ENCODE measurements at places on chromosomes 2 and 18. TPM values are rescaled to one million over a fixed set of nuclear protein-coding genes. Genes with fewer than 3 reads are reported as not detected.
A peak's percentile ranks its signal among the peaks of the same experiment; 100 is the strongest.

Gene TSPYL6
- total RNA-seq: not detected

Gene CYP27A1
- 273 TPM for total RNA-seq

Gene RPRM
- total RNA-seq: 0.27 TPM

Gene UGT1A4
- not detected for total RNA-seq

GRCh38 chr2:212259226-212259625 is 279.4 kb downstream of the ERBB4 start:
- H3K27me3 ChIP-seq: no peaks in the 10 kb centered on the region
- H3K4me3 ChIP-seq: no peak overlapping the region
- no peak overlapping the region for H3K27ac ChIP-seq
- no peaks in the 10 kb centered on the region for H3K36me3 ChIP-seq
- DNase-seq: no peak

DNA sequence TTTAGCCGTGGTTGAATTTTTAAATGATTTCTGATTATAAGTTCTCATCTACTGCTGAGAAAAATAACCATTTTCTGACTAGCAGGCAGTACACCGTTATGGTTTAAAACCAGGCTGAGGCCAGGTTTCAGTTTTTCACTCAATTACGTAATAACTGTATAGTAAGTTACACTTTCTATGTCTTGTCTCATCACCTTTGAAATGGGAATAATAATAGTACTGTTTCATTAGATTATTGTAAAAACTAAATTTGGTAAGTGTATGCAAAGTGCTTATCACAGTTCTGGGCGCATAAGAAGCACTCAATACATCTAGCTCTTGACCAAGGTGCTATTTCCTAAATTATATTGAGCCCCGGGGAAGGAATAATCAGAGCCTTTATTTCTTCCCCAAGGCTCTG is 76.8 kb downstream of the LIMS1 start:
- peaks cover 60% of the 10 kb centered on the region for H3K4me1 ChIP-seq
- no peaks in the 10 kb centered on the region for H3K36me3 ChIP-seq
- no peak for DNase-seq
- no peaks in the 10 kb centered on the region for H3K27me3 ChIP-seq

DNA sequence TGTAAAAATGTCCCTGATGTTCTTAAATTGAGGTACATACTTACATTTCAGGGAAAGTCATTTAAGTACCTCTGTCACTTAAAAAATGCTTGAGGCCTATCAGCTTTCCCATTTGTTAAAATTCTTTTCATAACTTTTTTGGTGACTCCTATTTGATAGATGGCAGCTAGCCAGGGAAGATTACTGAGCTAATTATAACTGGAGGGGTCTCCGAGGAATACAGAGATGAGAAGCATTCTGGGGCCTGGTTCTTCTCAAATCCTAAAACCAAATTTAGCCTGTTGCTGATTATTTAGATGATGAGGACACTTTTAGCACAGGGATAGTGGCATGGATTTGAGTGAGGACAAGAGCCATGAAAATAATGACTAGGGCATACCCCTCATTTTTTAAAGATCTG is 4.8 kb downstream of the UGP2 start:
- H3K4me1 ChIP-seq: peaks cover 64% of the 10 kb centered on the region
- no peak overlapping the region for H3K4me3 ChIP-seq
- H3K27ac ChIP-seq: no peak overlapping the region
- DNase-seq: no peak

DNA sequence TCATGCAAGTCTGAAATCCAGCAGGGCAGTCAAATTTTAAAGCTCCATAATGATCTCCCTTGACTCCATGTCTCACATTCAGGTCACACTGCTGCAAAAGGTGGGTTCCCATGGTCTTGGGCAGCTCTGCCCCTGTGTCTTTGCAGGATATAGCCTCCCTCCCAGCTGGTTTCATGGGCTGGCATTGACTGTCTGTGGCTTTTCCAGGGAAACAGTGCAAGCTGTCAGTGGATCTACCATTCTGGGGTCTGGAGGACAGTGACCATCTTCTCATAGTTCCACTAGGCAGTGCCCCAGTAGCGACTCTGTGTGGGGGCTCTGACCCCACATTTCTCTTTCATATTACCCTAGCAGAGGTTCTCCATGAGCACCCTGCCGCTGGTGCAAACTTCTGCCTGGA is 220.6 kb upstream of the COPS8 start:
- H3K4me1 ChIP-seq: no peaks in the 10 kb centered on the region
- no peak overlapping the region for H3K4me3 ChIP-seq
- no peak overlapping the region for H3K27ac ChIP-seq
- no peaks in the 10 kb centered on the region for H3K36me3 ChIP-seq
- no peak for DNase-seq
- no peaks in the 10 kb centered on the region for H3K27me3 ChIP-seq

DNA sequence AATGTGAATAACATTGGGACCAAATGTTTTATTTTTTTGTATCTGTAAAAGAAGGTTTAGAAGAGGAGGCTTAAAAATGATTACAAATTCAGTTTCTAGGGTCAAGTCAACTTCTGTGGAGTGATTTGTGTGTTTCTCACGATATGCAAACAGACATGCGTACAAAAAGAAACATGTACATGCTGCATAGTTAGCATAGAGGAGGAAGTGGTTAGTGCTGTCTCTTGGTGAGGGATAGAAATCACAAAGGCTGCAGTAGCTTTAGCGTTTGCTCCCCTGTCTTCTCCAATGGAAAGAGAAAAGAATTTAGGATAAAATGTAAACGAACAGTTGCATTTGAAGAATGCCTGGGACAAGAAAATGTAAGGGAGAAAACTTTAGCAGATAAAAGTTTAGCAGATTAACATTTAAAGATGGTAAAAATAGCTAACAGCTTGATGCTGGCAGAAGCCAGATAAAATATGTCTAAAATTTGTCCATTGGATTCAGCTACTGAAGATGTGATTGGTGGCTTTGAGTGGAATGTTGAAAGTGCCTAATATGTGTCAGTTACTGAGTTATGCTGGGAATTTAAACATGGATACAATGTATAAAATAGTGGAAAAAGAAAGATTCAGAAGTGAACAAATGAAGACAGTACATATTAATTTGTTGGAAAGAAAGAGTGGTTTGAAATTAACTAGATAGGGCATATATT is 44.9 kb downstream of the MALT1 start:
- H3K4me3 ChIP-seq: no peak overlapping the region
- DNase-seq: no peak
- peaks cover 9% of the 10 kb centered on the region for H3K36me3 ChIP-seq
- peaks cover 13% of the 10 kb centered on the region for H3K4me1 ChIP-seq

DNA sequence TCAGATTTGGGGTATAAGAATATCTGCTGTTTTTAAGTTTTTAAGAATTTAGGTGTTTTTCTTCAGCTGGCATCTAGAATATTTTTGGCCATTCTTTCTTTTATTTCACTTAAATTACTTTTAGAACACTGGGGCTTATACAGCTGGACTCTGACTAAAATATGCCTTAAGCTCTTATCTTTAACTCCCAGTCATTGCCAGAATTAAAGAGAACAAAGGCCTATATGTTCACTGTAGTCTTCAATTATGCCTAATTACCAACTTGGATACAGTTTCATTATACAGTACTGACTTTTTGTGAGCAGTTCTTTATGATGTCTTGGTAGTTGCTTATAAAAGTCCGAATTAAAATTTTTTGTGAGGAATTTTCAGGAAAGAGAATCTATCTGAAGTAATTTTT is 192.8 kb downstream of the ZNF407 start:
- DNase-seq: no peak
- no peaks in the 10 kb centered on the region for H3K27me3 ChIP-seq
- H3K27ac ChIP-seq: no peak overlapping the region
- H3K4me1 ChIP-seq: no peaks in the 10 kb centered on the region
- no peak overlapping the region for H3K4me3 ChIP-seq

- H3K36me3 ChIP-seq: no peaks in the 10 kb centered on the region
- no peak overlapping the region for H3K4me3 ChIP-seq
- no peak for DNase-seq
- no peak overlapping the region for H3K27ac ChIP-seq
Measured at GRCh38 chr2:70806013-70806412, 14.4 kb downstream of the CLEC4F start.

GRCh38 chr2:40168546-40168945 is 283.3 kb downstream of the SLC8A1 start:
- H3K27ac ChIP-seq: no peak overlapping the region
- H3K4me3 ChIP-seq: no peak overlapping the region
- no peak for DNase-seq
- H3K4me1 ChIP-seq: peaks cover 12% of the 10 kb centered on the region

GRCh38 chr2:134250840-134251461 is 2.9 kb upstream of the MGAT5 start:
- H3K27ac ChIP-seq: no peak overlapping the region
- H3K27me3 ChIP-seq: no peaks in the 10 kb centered on the region
- H3K4me3 ChIP-seq: no peak overlapping the region

GRCh38 chr2:211086049-211086448 is 529.6 kb downstream of the CPS1 start:
- H3K27me3 ChIP-seq: no peaks in the 10 kb centered on the region
- no peaks in the 10 kb centered on the region for H3K4me1 ChIP-seq
- no peak overlapping the region for H3K4me3 ChIP-seq
- DNase-seq: no peak
- H3K27ac ChIP-seq: no peak overlapping the region

- no peaks in the 10 kb centered on the region for H3K36me3 ChIP-seq
- no peaks in the 10 kb centered on the region for H3K27me3 ChIP-seq
- peak; percentile 79 for DNase-seq
Measured at GRCh38 chr18:74290794-74291471, 830 bp downstream of the CYB5A start.

- DNase-seq: no peak
- H3K36me3 ChIP-seq: no peaks in the 10 kb centered on the region
- no peak overlapping the region for H3K27ac ChIP-seq
- no peaks in the 10 kb centered on the region for H3K27me3 ChIP-seq
Measured at GRCh38 chr2:75100801-75101151, 98.5 kb downstream of the TACR1 start.

- no peak for DNase-seq
- H3K4me1 ChIP-seq: no peaks in the 10 kb centered on the region
- H3K4me3 ChIP-seq: no peak overlapping the region
- H3K27me3 ChIP-seq: no peaks in the 10 kb centered on the region
- no peaks in the 10 kb centered on the region for H3K36me3 ChIP-seq
Measured at GRCh38 chr2:178163395-178163794, 30.9 kb upstream of the OSBPL6 start.

DNA sequence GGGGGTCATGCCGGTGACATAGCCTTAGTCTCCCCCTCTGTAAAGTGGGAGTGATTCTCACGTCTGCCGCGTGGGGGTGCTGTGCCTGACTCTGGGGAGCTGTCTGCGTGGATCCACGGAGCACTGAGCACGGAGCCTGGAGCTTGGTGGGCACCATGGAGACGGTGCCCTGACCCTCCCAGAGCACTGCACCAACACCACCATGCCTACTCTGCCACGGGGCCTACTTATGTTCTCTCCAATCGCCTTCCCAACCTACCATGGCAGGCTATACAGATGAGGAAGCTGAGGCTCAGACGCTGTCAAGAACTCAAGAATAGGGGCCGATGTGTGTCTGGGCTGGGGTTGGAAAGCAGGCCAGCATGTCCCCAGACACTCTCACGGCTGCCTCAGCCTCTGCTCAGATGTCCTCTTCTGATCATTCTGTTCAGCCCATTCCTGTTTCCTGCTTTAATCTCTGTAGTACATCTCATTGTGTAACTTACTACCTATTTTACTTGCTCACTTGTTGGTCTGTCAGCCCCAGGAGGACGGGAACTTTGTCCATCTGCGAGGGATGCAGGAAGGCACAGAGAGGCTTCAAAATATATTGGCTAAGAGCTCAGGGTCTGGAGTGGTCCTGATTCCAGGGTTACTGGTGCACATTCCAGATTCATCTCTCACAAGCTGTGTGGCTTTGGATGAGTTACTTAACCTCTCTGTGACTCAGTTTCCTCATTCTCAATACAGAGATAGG is 168.1 kb upstream of the HS6ST1 start:
- no peaks in the 10 kb centered on the region for H3K36me3 ChIP-seq
- no peaks in the 10 kb centered on the region for H3K27me3 ChIP-seq
- H3K4me3 ChIP-seq: no peak overlapping the region

All from lower lobe of right lung (tissue), 2 donors.